Skin of body (tissue), 3 donors: ENCODE measurements at places on chromosomes 5 and 9. TPM values are rescaled to one million over a fixed set of nuclear protein-coding genes. Genes with fewer than 3 reads are reported as not detected.

DNA sequence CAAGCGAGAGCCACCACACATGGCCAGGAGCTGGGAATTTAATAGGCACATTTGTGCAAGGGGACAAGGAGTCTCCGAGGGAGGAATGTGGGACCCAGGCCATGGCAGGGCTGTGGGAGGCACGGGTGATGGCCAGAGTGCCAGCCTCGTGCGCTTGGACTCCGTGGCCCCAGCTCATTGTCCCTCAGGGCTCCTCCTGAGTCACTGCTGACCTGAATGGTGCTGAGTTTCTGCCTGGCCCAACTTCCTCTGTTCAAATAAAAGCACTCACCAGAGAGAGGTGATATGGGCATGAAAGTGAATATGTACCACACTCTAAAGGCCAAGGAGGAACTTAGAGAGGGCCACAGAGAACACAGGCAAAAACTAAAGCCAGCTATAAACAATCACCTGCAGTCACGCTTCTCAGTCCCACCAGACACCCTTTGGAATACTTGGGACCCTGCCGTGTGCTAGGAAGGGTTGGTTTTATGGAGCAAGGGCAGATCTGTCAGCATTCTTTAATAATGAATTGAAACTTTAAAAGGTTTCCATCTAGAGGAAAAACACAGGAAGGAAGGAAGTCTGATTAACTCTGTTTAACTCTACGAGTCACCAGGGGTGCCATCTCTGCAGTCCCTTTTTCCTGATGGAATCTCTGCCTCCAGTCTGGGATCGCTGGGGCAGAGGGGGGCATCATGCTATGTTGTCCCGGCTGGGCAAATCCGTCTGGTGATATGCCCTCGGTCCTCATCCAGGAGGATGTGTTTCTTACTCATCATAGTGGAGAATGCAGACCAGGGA lies 25.1 kb upstream of the UBE2QL1 start:
- no peak for DNase-seq

DNA sequence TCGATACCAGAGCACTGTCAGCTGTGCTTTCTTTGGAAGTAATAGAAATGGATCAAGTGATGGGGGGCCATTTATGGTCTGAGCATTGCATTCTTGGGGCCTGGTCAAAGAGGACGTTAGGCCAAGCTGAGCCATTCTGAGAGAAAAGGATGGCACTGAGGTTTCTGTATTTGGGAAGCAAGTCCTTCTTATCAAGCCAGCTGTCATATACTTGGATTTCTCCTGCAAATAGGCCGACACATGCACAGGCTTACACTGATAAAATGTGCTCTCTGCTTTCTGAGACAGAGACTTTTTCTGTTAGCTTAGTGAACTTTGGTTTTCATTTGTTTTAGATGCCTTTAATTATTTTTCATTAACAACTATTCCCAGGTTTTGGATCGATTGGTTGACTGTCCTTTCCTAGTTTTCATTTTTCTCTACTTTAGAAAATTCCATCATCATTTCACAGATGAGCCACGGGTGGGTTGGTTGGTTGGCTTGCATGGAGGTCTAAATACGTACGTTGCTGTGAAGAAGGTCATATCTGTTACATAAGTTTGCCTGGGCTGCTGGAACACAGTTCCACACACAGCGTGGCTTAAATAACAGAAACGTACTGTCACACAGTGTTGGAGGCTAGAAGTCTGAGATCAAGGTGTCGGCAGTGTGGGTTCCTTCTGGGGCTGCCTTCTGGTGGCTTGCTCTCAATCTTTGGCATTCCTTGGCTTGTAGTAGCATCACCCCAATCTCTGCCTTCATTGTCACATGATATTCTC lies 20.3 kb downstream of the TMOD1 start:
- no peak for DNase-seq

- no peak for DNase-seq
Measured at GRCh38 chr9:98276907-98277469, 21.5 kb upstream of the TBC1D2 start.

GRCh38 chr9:26566141-26566540 lies 326.5 kb downstream of the CAAP1 start:
- DNase-seq, result no peak

DNA sequence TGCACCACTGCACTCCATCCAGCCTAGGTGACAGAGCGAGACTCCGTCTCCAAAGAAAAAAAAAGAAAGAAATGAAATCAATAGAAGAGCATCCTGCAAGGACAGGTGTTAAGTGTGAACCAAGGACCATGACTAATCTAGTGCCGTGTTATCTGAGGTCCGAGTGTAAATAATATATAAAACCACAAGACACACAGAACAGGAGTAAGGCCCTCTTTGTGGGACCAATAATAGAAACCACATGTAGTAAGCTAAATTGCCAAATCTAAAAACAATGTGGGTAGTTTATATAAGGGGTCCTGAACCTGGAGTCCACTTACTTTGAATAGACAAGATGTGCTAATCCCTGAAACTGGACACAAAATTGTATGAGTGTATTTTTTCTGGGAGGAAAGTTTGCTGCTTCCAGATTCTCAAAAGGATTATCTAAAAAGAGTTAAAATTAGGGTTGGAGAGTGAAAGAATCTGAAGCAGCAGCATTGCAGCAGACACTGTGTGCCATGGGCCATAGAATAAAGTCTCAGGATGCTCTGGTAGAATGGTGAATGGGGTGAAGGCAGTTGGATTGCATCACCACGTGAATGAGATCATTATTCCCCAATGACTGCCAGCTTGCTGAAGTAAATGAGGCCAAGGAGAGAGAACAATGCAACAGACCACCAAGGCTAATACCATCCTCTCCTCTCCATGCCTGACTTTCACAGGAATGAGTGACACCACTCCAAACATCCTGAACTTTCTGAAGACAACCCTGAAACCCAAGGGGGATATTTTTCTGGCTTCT lies 222.7 kb downstream of the DCP2 start:
- no peak for DNase-seq

GRCh38 chr5:73136055-73136562 lies 15.7 kb downstream of the TMEM171 start:
- DNase-seq, result no peak

DNA sequence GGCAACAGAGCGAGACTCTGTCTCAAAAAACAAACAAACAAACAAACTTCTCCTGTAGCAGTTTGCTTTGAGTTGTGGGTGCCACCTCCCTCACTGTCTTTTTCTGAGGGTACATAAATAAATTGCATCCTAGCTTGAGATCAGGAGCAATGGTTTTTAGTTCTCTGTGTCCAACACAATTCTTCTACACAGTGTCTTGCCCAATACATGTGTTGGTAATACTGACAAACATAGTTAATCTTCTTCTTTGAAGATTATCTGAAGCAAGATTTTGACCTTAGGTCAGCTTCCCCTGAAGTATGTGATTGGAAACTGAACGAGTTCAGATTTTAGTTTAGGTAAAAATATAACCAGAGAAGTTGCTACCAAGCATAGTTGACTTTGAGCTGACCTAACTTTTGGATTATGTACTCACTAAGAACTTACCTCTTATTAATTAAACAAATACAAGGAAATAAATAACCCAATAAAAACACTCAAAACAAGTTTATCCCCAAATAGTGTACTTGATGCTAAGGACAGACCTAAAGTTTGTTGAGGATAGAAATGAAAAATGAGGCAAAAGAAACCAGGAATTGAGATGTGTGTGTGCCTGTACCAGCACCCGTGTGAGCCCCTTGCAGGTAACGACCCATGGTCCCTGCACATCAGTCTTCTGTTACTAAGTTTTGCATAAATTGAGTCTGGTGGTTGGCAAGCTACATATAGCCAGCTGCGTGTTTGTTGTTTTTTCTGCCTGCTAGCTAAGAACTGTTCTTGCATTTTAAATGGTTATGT lies 16.2 kb downstream of the TJP2 start:
- no peak for DNase-seq

GRCh38 chr5:111892949-111893348 lies 136.0 kb upstream of the NREP start:
- DNase-seq, result no peak

GRCh38 chr5:137730336-137730735 lies 5.6 kb downstream of the KLHL3 start:
- no peak for DNase-seq

GRCh38 chr9:124790301-124790700 lies 13.4 kb downstream of the OLFML2A start:
- no peak for DNase-seq

DNA sequence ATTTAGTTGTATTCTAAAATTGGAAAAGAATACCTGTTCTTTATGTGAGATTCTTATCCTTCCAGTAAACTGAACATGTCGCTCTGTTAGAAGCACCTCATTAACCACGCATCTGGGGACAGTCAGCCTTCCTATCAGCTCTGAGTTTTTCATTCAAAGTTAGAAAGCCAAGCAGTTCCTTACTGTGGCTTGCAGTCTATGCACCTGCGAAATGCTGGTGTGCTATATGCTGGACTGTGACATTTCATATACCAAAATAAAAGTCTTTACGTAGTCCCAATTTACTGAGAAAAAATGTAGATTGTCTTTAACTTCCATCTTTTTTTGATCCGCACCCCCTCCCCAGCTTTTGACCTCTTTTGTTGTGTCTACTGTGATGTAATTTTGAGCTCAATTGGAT lies 4.3 kb downstream of the ANP32B start:
- DNase-seq, result no peak

GRCh38 chr5:2134543-2135292 lies 252.0 kb upstream of the IRX4 start:
- DNase-seq, result no peak

- DNase-seq, result no peak
Measured at GRCh38 chr5:168939887-168940544, 360.8 kb upstream of the PANK3 start.

DNA sequence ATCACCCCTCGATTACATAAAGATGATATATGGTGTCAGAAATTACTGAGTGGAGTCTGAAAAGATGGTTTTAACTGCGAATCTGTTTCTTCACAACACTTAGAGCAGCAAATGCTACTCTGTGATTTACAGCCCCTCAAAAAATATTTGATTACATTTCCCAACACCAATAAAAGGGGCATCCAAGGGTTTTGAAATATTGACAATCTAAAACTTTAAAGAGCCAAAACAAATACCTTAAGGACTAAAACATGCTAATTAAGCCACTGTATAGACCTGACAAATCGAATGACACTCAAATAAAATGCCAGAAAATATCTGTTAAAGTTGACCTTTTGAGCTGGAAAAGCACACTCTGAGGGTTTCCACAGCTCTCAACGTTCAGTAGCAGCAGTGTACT lies 73.2 kb downstream of the ELAVL2 start:
- DNase-seq, result no peak

- no peak for DNase-seq
Measured at GRCh38 chr9:5493679-5494511, 16.4 kb upstream of the PDCD1LG2 start.

DNA sequence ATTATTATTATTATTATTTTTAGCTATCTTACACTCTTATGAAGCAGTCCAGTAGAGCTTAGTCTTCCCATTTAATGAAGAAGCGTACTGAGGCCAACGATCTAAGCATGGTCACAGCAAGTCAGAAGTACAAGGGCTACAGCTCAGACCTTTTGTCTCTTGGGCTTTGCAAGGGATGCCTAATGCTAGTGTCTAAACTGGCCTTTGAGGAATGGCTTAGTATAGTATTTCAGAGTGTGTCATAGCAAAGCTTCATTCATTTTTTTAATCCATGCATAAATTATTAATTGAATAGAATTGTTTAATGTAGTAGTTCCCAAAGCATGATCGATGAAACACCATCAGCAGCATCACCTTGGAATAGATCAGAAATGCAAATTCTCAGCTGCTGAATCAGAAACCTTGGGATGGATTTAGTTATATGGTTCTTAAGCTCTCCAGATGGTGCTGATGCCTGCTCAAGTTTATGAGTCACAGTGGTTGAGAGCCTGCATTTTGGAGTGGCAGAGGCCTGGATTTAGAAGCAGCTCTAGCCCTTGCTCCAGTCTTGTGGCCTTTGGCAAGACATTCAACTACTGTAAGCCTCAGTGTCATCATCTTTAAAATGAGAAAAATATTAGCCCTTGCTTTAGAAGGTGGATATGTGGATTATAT lies 6.1 kb downstream of the IL12B start:
- DNase-seq, result no peak

DNA sequence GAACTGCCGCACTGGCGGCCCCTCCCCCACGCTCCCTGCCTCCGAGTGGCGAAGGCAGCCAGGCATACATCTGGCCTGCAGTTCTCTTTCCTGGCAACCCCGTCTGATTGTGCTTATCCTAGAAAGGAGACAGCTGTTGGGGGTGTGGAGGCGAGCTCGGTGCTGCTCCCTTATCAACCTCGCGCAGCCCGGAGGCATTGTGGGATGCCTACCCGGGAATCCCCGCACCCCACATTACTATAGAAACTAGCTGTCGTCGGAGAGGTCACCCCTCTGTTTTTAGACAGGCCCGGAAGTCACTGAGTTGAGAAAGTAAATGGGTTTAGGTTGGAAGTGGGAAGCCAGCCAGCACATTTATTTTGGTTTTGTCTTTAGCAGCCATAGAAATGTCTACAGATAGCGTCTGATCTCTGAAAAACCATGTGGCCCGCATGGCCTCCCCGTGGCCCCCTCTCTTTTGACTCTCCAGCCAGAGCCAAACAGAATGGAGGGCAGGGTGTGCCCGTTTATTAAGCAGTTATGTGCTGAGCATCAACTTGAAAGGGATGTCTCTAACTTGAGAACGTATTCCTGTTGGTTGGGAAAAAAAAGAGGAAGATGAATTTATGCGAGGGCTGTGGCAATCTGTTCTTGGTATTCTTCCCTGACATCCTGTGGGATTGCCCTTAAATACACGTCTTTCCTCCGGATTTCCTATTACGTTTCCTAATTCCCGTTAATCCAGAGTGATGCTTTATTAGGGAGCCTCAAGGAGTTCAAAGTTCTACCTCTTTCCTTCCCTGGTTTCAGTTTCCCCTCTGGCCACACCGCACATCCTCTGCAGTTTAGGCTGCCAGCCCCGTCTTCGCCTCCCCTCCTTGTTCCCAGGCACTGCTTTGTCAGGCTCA lies 3.9 kb downstream of the STC2 start:
- peak; percentile 83 for DNase-seq

GRCh38 chr9:95147452-95148207 lies 169.9 kb downstream of the FANCC start:
- DNase-seq, result peak; percentile 28

DNA sequence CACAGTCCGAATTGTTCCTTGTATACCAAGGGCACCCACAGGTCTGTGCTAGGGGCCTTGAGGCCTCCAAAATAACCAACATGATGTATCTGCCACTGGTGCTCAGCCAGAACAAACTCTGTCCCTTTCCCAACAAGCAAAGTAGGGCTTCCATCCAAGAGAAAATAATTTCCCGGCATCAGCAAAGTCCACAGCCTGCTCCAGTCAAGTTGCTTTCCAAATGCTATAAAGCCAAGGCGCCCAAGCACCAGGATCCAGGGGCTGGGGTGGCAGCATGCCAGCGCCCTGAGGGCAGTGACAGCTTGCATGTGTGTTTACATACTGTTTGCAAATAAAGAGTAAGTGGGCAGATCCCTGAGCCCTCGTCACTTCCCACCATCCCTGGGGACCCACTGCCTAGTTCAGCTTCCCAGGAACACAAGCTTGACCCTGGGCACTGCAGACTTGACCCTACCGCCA lies 155.9 kb downstream of the ERCC6L2 start:
- no peak for DNase-seq

GRCh38 chr5:179955630-179956029 lies 47.9 kb upstream of the TBC1D9B start:
- DNase-seq, result no peak

ARRDC1 gene
- total RNA-seq, result 21.9 TPM

HTR1A gene
- total RNA-seq, result not detected

LIFR gene
- 70.8 TPM for total RNA-seq

SEC61B gene
- total RNA-seq, result 54.4 TPM

MBLAC2 gene
- total RNA-seq, result 6.7 TPM

ZNF354B gene
- total RNA-seq, result 20.2 TPM

PCDHGA11 gene
- 6.1 TPM for total RNA-seq
